ENCODE measurements at places on chromosomes 16 and 17. TPM values are rescaled to one million over a fixed set of nuclear protein-coding genes. Genes with fewer than 3 reads are reported as not detected.

- no peak overlapping the region for H3K4me3 ChIP-seq
- H3K27ac ChIP-seq = no peak overlapping the region
Observed at GRCh38 chr16:79810449-79811189, 210.1 kb upstream of the MAF start.

DNA sequence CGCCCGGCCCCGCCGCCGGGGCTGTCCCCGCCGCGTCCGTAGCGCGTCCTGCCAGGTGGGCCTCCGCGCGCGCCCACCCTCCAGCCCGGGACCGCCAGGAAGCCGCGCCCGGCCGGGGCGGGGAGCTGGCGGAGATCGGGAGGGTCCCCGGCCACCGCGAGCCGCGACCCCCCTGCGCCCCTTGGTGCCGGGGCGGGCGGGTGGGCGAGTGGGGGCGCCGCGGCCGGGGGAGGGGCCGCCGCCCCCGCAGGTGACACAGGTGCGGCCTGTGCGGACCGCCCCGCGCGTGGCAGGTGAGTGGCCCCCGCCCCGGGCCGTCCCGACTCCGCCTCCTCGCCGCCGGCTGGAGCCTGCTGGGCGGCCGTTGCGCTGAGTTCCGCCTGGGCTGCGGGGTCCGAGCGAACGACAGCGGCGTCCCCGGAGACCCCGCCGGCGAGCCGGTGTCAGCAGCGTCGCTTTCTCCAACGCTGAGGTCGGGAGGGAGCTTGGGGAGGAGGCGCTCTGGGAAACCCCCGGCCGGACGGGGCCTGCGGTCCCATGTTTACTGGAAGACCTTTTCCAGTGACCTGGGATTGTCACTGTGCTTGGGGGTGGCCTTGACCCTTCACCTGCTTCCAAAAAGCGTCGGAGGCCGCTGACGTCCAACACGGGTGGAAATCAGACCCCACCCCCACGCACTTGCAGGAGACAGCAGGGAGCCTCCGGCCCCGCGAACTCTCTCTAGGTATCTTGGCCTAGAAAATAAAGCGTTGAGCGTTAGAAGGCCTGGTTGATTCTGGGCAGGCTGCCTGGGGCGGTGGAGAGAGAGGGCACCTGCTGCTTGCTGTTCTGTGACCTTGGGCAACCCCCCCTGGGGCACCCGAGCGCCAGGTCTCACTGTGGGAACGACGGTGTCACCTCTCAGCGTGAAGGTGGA, 542 bp downstream of the KLHL36 start:
- H3K27ac ChIP-seq = peak overlapping the region; percentile 54
- H3K4me3 ChIP-seq = peak overlapping the region; percentile 72
- peaks cover 46% of the 10 kb centered on the region for H3K4me1 ChIP-seq
- H3K27me3 ChIP-seq = peaks cover 19% of the 10 kb centered on the region

DNA sequence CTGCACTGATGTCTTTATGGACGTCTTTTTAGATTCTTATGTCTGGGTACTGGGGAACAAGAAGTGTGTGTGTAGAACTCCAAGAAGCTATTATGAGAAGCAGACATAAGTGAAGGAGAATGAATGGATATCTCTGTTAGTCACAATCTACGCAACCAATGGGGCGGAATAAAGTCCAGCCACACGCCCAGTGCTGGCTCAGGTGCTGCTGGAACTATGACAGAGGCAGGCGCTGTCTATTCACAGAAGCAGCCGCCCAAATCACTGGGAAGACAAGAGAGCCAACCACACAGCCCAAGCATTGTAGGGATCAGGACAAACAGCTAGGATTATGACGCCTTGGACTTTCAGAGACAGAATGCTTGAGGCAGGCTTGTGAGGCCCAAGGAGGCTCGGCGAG, 43.9 kb upstream of the ICAM2 start:
- peaks cover 63% of the 10 kb centered on the region for H3K36me3 ChIP-seq
- peak overlapping the region; percentile 1 for H3K27ac ChIP-seq

The CACNG3 gene
- not detected for total RNA-seq

The CDH5 gene
- total RNA-seq = not detected

DNA sequence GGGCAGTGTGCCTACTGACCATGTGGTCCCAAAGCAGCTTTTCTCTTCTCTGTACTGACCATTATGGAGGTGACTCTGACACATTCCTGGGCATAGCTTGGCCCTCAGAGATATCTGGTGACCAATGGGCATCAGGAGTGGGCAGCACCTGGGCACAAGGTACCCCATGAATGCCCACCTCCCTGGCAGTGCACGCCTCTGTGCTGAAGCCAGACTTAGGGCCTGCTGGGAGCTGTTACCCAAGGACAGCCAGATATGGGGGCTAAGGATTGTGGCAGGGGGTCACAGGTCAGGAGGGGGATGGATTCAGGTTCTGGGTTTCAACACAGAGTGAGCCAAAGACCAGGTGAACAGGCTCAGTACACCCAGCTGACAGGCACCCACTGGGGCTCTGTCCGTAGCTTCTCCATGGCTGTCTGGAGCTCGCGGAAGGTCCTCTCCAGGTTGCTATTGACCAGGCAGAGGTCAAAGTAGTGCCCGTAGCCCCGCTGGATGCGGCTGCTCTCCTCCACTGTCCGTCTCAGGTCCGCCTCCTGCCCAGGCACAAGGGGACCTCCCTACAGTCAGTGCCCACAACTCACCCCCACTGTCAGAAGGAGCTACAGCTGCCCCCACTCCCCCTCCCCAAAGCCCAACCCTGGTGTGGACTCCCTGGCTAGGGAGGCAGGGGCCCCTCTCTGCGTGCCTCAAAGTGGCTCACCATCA, 29.7 kb downstream of the MPP2 start:
- H3K4me3 ChIP-seq = no peak overlapping the region
- H3K36me3 ChIP-seq = no peaks in the 10 kb centered on the region
- no peak for DNase-seq
- peaks cover 2% of the 10 kb centered on the region for H3K4me1 ChIP-seq
- no peak overlapping the region for H3K27ac ChIP-seq

DNA sequence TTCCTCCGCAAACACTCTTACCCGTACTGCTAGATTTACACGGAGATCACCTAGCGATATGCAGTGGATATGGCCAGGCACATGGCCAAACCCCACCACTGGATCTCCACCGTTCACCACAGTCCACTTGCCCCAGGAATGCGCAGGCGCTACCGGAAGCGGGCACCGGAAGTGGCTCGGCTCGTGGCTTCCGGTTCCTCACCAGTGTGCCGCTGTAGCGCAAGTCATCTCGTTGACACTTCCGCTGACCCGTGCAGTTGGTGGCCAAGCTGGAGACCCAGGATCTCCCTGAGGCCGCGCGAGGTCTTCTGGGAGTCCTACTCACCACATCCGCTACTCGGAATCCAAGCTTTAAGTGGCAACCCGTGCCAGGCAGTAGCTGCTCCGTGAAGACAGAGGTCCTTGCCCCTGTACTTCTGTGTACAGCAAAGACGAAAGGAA, 11.5 kb downstream of the ZNF597 start:
- peaks cover 2% of the 10 kb centered on the region for H3K27me3 ChIP-seq
- H3K27ac ChIP-seq = peak overlapping the region; percentile 84
- peaks cover 21% of the 10 kb centered on the region for H3K4me1 ChIP-seq
- peak overlapping the region; percentile 52 for H3K4me3 ChIP-seq

GRCh38 chr16:65318590-65319257, 196.9 kb upstream of the CDH11 start:
- H3K4me3 ChIP-seq = no peak overlapping the region
- no peak for DNase-seq
- no peaks in the 10 kb centered on the region for H3K36me3 ChIP-seq
- H3K27ac ChIP-seq = no peak overlapping the region

The C17orf50 gene
- total RNA-seq = not detected

The CARD14 gene
- not detected for total RNA-seq

GRCh38 chr17:65320820-65321219, 183.7 kb downstream of the RGS9 start:
- no peak overlapping the region for H3K27ac ChIP-seq
- DNase-seq = no peak
- no peaks in the 10 kb centered on the region for H3K36me3 ChIP-seq
- peaks cover 9% of the 10 kb centered on the region for H3K4me1 ChIP-seq
- H3K4me3 ChIP-seq = no peak overlapping the region

GRCh38 chr17:2319051-2319450, 15.3 kb downstream of the SRR start:
- H3K4me3 ChIP-seq = no peak overlapping the region
- no peak for DNase-seq
- H3K4me1 ChIP-seq = peaks cover 2% of the 10 kb centered on the region
- H3K27ac ChIP-seq = peak overlapping the region; percentile 43
- H3K36me3 ChIP-seq = peaks cover 34% of the 10 kb centered on the region

The HLF gene
- 0.13 TPM for total RNA-seq

DNA sequence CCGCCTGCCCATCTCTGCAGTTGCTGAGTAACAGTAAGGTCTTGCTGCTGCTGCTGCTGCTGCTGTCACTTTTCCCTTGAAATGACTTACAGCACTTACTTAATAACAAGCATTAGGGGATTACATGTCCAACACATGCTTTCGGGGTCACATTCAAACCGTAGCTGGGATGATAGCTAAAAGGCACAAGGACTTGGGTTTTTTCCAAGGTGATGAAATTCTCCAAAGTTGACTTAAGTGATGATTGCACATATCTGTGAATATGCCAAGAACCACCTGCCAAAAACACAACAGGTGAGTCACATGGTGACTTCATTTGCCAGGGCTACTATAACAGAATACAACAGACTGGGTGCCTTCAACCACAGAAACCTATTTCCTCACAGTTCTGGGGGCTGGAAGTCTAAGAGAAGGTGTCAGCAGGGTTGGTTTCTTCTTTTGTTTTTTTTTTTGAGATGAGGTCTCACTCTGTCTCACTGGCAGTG, 121.9 kb upstream of the TNRC6C start:
- H3K27ac ChIP-seq = no peak overlapping the region
- DNase-seq = peak; percentile 52
- H3K4me3 ChIP-seq = no peak overlapping the region
- H3K27me3 ChIP-seq = peaks cover 2% of the 10 kb centered on the region
- H3K36me3 ChIP-seq = peaks cover 8% of the 10 kb centered on the region

The MFAP4 gene
- total RNA-seq = not detected

DNA sequence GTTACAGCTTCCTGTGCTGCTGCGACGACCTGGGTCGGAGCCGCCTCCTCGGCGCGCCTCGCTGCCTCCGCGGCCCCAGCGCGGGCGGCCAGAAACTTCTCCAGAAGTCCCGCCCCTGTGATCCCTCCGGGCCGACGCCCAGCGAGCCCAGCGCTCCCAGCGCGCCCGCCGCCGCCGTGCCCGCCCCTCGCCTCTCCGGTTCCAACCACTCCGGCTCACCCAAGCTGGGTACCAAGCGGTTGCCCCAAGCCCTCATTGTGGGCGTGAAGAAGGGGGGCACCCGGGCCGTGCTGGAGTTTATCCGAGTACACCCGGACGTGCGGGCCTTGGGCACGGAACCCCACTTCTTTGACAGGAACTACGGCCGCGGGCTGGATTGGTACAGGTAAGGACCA, 746 bp downstream of the HS3ST2 start:
- H3K4me1 ChIP-seq = peaks cover 6% of the 10 kb centered on the region
- no peak for DNase-seq
- peaks cover 35% of the 10 kb centered on the region for H3K27me3 ChIP-seq
- no peak overlapping the region for H3K27ac ChIP-seq

GRCh38 chr17:39209317-39210092, 9.4 kb downstream of the RPL19 start:
- H3K4me3 ChIP-seq = peak overlapping the region; percentile 50
- peaks cover 8% of the 10 kb centered on the region for H3K27me3 ChIP-seq
- H3K4me1 ChIP-seq = peaks cover 32% of the 10 kb centered on the region
- peaks cover 6% of the 10 kb centered on the region for H3K36me3 ChIP-seq
- H3K27ac ChIP-seq = peak overlapping the region; percentile 61

- H3K27me3 ChIP-seq = no peaks in the 10 kb centered on the region
- H3K4me1 ChIP-seq = no peaks in the 10 kb centered on the region
- H3K27ac ChIP-seq = no peak overlapping the region
- no peak overlapping the region for H3K4me3 ChIP-seq
Observed at GRCh38 chr16:13780406-13781168, 139.4 kb upstream of the ERCC4 start.

- H3K27ac ChIP-seq = no peak overlapping the region
- no peaks in the 10 kb centered on the region for H3K36me3 ChIP-seq
- no peaks in the 10 kb centered on the region for H3K27me3 ChIP-seq
- no peak for DNase-seq
- no peaks in the 10 kb centered on the region for H3K4me1 ChIP-seq
- H3K4me3 ChIP-seq = no peak overlapping the region
Observed at GRCh38 chr17:75553295-75554110, 28.0 kb downstream of the LLGL2 start.

The CCL23 gene
- total RNA-seq = not detected

The CNGB1 gene
- total RNA-seq = not detected

- no peak overlapping the region for H3K27ac ChIP-seq
- H3K4me3 ChIP-seq = no peak overlapping the region
- H3K4me1 ChIP-seq = no peaks in the 10 kb centered on the region
- no peaks in the 10 kb centered on the region for H3K36me3 ChIP-seq
Observed at GRCh38 chr17:30580916-30581315, 103.7 kb downstream of the GOSR1 start.

GRCh38 chr16:78705694-78706093, 606.2 kb downstream of the WWOX start:
- no peaks in the 10 kb centered on the region for H3K36me3 ChIP-seq
- H3K4me1 ChIP-seq = no peaks in the 10 kb centered on the region
- H3K4me3 ChIP-seq = no peak overlapping the region
- H3K27me3 ChIP-seq = no peaks in the 10 kb centered on the region
- no peak overlapping the region for H3K27ac ChIP-seq
- DNase-seq = no peak
